ENCODE measurements at places on chromosomes 3 and 15.

DNA sequence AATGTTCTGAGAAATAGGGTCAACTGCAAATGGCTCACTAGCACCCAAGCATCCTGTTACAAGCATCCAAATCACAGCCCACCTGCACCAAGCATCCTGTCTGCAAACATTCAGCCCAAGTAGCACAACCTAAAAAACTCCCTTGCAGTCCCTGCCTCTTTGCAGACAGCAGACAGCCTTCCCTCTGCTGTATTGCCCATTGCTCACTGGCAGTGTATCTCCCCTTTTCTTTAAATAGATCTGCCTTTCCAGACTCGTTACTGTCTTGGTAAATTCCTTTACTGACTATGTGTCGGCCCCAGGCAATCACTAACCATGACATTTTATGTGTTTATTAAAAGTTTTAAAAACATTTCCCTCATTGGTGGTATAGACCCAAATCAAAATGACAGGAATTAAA, 155.4 kb downstream of the ADAMTSL3 start:
- no peak for DNase-seq

DNA sequence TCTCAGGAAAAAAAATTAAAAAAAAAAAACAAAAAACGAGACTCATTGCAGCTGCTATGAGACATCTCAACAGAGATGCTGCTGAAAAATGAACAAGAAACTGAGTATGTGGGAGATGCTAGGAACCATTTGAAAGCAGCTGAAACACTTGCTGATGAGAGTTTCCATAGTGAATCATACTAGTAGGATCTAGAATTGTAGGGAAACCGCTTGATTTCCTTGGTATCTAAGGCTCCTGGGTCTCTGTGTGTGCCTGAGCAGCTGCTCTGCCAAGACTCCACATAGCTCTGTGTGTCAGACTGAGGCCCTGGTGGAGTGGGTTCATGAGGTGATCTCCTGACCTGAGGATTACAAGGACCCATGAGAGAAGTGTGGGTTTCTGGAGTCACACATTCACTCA, 313.4 kb upstream of the NECTIN3 start:
- DNase-seq = no peak

GRCh38 chr3:13552857-13553652, 4.1 kb downstream of the FBLN2 start:
- DNase-seq = no peak

- DNase-seq = no peak
Measured at GRCh38 chr3:174548841-174549623, 310.1 kb upstream of the NAALADL2 start.

- no peak for DNase-seq
Measured at GRCh38 chr15:71050461-71050860, 64.8 kb upstream of the THSD4 start.
